Chondrocyte (in vitro differentiated cells): ENCODE measurements at places on chromosomes 16 and 17. TPM values are rescaled to one million over a fixed set of nuclear protein-coding genes. Genes with fewer than 3 reads are reported as not detected.
A peak's percentile ranks its signal among the peaks of the same experiment; 100 is the strongest.

DNA sequence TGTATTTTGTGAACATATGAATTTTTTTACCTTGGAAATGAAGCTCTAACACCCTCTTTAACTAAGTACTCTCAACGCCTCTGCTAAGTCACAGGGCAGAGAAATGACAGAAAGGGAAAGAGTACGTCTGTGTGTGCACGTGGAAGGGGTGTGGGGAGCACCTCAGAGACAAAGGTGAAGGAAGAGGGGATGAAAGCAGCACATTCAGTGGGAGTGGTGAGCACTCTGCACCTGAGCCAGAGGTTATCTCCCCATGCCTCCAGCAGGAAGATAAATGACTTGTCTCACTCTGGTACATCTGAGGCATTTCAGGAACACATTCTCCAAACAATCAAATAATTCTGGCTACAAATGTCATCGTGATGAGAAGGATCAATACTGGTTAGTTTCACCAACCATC lies 15.0 kb downstream of the GNA13 start:
- DNase-seq: no peak
- peaks cover 45% of the 10 kb centered on the region for H3K4me1 ChIP-seq
- H3K27me3 ChIP-seq: no peaks in the 10 kb centered on the region

Gene MT1X
- 36.6 to 136 TPM (median 44.7 TPM) in 3 replicates for total RNA-seq

DNA sequence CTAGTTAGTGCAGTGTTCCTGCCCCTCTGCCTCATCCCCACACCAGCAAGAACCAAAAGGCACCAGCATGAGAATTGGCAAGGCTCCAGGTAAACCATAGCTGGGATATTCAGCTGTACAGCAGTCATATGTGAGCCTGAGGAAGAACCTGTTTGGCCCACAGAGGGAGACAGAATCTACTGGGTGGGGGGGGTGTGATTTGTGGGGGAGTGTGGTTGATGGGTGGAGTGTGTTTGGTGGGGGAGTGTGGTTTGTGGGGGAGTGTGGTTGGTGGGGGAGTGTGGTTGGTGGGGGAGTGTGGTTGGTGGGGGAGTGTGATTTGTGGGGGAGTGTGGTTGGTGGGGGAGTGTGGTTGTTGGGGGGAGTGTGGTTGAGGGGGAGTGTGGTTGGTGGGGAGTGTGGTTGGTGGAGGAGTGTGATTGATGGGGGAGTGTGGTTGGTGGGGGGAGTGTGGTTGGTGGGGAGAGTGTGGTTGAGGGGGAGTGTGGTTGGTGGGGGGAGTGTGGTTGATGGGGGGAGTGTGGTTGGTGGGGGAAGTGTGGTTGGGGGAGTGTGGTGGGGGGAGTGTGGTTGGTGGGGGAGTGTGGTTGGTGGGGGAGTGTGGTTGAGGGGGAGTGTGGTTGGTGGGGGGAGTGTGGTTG lies 19.5 kb downstream of the MINK1 start:
- peaks cover 67% of the 10 kb centered on the region for H3K4me1 ChIP-seq
- H3K36me3 ChIP-seq: peaks cover 6% of the 10 kb centered on the region
- H3K4me3 ChIP-seq: no peak overlapping the region
- no peaks in the 10 kb centered on the region for H3K27me3 ChIP-seq
- DNase-seq: no peak

DNA sequence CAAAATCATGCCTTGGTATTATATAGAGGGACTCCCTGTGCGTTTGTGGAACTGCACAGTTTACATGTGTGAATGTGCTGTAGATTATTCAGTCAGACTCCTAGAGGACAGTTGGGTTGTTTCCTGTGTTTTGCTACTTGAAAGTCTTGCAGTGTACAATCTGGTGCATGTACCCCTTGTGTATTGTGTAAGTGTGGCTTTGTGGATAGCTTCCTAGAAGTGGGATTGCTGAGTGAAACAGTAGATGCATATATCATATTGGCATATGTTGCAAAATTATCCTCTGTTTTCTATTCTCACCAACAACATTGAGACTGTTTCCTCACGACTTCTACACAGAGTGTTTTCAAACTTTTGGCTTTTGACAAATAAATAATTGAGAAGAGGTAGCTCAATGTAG lies 263.7 kb downstream of the MAP2K6 start:
- no peak overlapping the region for H3K4me3 ChIP-seq
- no peak for DNase-seq
- H3K27me3 ChIP-seq: peaks cover 1% of the 10 kb centered on the region

Gene CAPNS2
- 0.35 to 0.56 TPM (median 0.36 TPM) in 3 replicates for total RNA-seq

GRCh38 chr16:83917152-83918120 lies 18.5 kb downstream of the MLYCD start:
- H3K27me3 ChIP-seq: no peaks in the 10 kb centered on the region
- DNase-seq: no peak
- H3K27ac ChIP-seq: no peak overlapping the region
- no peaks in the 10 kb centered on the region for H3K4me1 ChIP-seq

GRCh38 chr17:65604070-65604469 lies 42.6 kb upstream of the AXIN2 start:
- H3K36me3 ChIP-seq: no peaks in the 10 kb centered on the region
- H3K27ac ChIP-seq: no peak overlapping the region
- no peaks in the 10 kb centered on the region for H3K27me3 ChIP-seq
- H3K4me1 ChIP-seq: peaks cover 11% of the 10 kb centered on the region
- H3K4me3 ChIP-seq: no peak overlapping the region
- no peak for DNase-seq

- H3K27me3 ChIP-seq: no peaks in the 10 kb centered on the region
- H3K36me3 ChIP-seq: no peaks in the 10 kb centered on the region
- peaks cover 38% of the 10 kb centered on the region for H3K4me1 ChIP-seq
- no peak for DNase-seq
- peak overlapping the region; percentile 99 for H3K27ac ChIP-seq
- H3K4me3 ChIP-seq: peak overlapping the region; percentile 76
Observed at GRCh38 chr16:424623-425081, 797 bp upstream of the RAB11FIP3 start.

DNA sequence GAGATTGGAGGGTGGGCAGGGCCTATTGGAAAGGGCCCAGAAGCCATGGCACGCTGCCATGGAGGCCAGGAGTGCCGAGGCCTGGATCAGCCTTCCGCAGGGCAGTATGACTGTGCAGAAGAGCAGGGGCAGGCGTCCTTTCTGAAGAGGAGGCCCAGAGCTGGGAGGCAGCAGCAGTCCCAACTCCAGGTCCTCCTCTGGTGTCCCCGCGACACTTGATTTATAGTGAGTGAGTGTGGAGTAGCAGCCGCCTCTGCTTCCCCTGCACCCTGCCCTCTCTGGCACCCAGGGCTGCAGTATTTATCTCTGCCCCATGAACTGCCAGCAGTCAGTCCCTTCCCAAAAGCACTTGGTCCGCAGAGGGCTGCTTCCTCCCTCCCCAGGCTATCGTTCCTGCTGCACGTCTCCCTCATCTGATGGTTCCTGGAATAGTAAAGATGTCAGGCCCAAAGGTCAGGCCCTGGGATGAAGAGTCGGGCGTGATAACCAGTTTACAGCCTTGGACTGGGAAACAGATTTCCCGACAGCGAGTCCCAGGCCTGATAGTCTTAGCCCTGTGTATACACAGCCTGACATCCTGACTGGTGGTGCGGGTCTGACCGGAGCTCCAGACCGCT lies 32.9 kb downstream of the PGS1 start:
- H3K27ac ChIP-seq: no peak overlapping the region
- H3K36me3 ChIP-seq: peaks cover 4% of the 10 kb centered on the region
- H3K27me3 ChIP-seq: no peaks in the 10 kb centered on the region
- H3K4me1 ChIP-seq: peaks cover 21% of the 10 kb centered on the region
- H3K4me3 ChIP-seq: no peak overlapping the region

Gene PHOSPHO1
- 0.36 TPM in 1 of 3 replicates, not detected in the others for total RNA-seq

DNA sequence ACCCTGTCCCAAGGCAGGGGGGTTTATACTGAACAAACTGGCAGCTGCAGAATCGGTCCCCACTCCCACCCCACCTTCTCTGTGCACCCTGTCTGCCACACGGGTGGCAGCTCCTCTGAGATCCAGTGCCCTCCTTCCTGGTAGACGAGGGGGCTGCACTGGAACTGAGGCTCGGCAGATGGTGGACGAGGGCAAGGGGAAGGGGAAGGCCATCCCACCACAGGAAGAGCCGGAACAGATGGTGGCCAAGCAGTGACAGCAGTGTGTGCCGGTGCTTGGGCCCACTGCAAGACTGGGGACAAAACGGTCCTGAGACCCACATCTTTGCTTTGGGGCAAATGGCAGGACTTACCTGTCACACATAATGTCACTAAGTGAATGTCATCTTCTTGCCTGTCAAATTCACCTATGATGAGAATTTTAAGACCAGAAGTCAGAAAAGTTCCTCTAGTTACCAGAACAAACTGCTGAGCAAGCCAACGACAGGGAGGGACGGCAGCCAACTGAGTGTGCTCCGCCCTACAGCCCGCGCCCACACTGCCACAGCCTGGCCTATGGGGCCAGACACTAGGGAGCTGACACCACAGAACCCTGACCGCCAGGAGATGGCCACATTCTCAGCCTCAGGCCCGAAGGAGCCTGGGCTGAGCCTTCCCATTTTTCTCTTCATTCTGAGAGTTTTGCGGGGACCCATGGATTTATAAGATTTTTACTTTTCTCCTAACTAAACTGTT lies 14.4 kb downstream of the NTAN1 start:
- peaks cover 10% of the 10 kb centered on the region for H3K4me1 ChIP-seq
- DNase-seq: no peak
- no peak overlapping the region for H3K4me3 ChIP-seq
- H3K27me3 ChIP-seq: no peaks in the 10 kb centered on the region

Gene MARCHF10
- total RNA-seq: 0.17 TPM in 1 of 3 replicates, not detected in the others

Gene DHX58
- total RNA-seq: 0.53 to 0.64 TPM (median 0.55 TPM) in 3 replicates

GRCh38 chr16:66984892-66985311 lies 3.5 kb upstream of the CES4A start:
- H3K27me3 ChIP-seq: peaks cover 1% of the 10 kb centered on the region
- no peaks in the 10 kb centered on the region for H3K4me1 ChIP-seq
- H3K36me3 ChIP-seq: no peaks in the 10 kb centered on the region
- H3K4me3 ChIP-seq: no peak overlapping the region
- no peak overlapping the region for H3K27ac ChIP-seq

DNA sequence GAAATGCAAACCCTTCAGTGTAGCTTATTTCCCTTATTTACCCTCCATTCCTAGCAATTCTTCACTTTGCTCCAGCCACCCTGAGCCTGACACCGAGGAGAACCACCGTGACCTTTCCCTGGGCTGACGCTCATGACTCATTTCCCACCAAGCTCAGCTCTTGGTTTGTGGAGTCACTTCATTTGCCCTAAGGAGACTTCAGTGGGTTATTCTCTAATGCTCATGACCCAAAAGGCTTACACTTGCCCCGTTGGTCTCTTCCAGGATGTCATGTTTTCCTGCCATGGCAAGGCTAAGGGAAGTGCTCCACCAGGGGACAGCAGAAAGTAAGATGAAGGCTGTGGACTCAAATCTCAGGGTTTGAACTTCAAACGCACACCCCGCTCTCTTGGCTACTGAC lies 161.0 kb downstream of the CBLN1 start:
- H3K27ac ChIP-seq: no peak overlapping the region
- no peaks in the 10 kb centered on the region for H3K36me3 ChIP-seq
- no peak overlapping the region for H3K4me3 ChIP-seq
- no peak for DNase-seq
- H3K4me1 ChIP-seq: no peaks in the 10 kb centered on the region

DNA sequence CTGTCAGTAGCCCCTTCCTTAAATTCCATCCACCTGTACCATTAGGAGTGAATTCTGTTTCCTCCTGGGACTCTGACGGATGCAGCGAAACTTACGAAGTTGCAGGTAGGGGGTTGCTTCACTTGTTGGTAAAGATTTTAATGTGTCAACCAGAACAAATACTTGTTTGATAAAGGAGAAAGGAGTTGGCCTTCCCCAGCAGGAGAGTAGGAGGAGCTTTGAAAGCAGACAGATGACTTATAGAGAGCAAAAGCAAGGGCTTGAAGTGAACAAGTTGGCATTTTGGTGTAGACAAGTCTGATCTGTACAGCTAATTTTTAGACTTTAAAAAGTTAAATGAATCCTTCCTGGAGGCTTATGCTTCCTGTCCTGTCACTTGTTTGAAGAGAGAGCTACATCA lies 38.1 kb upstream of the PMFBP1 start:
- H3K4me1 ChIP-seq: no peaks in the 10 kb centered on the region
- H3K27me3 ChIP-seq: no peaks in the 10 kb centered on the region
- H3K27ac ChIP-seq: no peak overlapping the region

GRCh38 chr17:5561736-5562571 lies 22.4 kb downstream of the NLRP1 start:
- H3K36me3 ChIP-seq: no peaks in the 10 kb centered on the region
- DNase-seq: no peak
- peaks cover 17% of the 10 kb centered on the region for H3K4me1 ChIP-seq

GRCh38 chr17:65627891-65628643 lies 66.6 kb upstream of the AXIN2 start:
- peaks cover 21% of the 10 kb centered on the region for H3K4me1 ChIP-seq
- no peaks in the 10 kb centered on the region for H3K27me3 ChIP-seq
- peak overlapping the region; percentile 1 for H3K4me3 ChIP-seq
- H3K27ac ChIP-seq: peak overlapping the region; percentile 87
- no peaks in the 10 kb centered on the region for H3K36me3 ChIP-seq

Gene ICAM2
- total RNA-seq: not detected in 3 replicates

Gene GLG1
- 241 to 277 TPM (median 276 TPM) in 3 replicates for total RNA-seq
